Hematopoietic multipotent progenitor cell treated with erythropoietin and hydrocortisone succinate and interleukin-3 and kit ligand, for 15 days (in vitro differentiated cells): ENCODE measurements at places on chromosomes 13 and 19.
A peak's percentile ranks its signal among the peaks of the same experiment; 100 is the strongest.

- DNase-seq: no peak
Measured at GRCh38 chr13:34224877-34225276, 406.9 kb downstream of the RFC3 start.

- no peak for DNase-seq
Measured at GRCh38 chr13:37657956-37658355, 59.4 kb upstream of the POSTN start.

GRCh38 chr13:49292742-49293486 is 45.2 kb downstream of the CDADC1 start:
- peak; percentile 18 for DNase-seq

- DNase-seq: peak; percentile 67
Measured at GRCh38 chr19:4660181-4660791, 9.9 kb downstream of the MYDGF start.

DNA sequence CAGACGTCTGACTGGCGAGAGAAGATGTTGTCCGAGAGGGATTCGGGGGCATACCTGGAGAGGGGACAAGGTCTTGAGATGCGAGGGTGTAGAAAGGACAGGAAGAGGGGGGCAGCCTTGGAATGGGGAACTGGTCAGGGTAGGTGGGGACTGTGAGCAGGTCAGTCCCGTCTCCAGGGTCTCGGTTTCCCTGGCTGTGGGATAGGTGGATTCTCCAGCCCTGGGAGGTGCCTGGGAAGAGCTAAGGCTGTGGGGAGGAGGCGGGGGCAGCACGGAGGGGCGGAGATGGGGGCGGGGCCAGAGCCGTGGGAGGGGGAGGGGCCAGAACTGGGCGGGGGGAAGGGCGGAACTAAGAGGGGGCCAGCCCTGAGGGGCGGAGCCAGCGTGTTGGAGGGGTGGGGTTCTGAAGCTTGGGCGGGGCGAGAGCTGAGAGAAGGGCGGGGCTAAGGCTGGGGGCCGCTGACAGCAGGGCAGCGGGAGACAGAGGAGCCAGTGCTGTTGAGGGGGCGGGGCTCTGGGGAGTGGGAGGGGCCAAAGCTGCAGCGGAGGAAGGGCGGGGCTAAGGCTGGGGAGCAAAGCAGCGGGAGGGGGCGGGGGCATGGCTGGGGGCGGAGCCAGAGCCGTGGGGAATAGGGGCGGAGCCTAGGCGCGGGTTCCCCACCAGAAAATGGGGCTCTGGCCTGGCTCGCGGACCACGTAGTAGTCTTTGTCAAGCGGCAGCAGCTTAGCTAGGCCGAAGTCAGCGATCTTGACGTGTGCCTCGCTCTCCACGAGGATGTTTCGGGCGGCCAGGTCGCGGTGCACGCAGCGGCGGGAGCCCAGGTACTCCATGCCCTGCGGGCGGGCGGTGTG is 9.5 kb upstream of the INSL3 start:
- DNase-seq: peak; percentile 13

DNA sequence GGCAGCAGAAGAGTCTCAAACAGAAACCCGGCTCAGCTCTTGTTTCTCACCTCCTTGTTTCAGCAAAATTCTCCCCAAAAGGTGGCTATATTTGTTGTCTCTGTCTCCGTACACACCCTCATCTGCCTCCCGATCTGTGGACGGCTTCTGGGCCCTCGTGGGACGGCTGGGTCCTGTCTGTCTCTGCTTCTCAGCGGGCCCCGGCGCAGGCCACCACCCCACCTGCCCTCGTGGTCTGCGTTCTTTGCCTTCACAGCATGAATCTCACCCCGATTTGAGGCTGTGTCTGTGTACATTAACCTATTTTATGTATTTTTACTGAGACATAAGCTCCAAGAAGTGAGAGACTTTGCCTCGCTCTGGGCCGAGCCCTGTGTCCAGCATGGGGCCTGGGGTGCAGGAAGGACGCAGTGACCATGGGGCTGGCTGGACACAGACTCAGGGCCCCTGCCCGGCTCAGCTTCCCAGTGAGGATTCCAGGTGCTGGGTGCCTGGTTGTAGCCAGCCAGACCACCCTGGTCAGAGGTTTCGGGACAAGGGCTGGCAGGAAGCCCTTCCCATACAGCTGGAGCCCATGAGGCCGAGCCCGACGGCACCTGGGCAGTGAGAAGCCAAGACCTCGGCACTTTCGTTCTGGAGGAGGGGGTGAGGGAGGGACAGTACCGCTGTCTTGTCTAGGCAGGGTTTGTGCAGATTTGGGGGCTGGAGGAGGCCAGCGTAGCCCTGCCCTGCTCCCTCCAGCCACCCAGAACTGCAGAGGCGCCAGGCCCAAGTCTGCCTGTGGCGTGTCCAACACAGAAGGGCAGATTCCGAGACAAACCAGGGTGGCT is 78.5 kb upstream of the MCF2L start:
- DNase-seq: no peak

DNA sequence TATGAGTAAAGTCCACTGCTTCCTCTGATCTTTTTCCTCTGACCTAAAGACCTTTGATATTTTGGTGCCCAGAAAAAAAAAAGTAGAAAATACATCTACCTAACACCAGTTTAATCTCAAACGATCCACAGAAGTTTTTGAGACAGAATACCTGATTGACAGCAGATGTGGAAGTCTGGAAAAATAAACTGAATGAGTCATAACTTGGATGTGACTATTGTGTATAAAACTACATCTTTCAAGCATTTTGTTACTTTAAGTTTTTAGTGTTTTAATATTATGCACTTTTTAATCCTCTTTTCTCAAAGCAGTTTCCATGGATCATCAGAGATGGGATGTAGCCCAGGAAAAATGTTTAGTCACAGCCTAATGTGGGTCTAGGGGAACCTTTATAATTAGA is 216.1 kb downstream of the SLITRK1 start:
- no peak for DNase-seq

GRCh38 chr13:111344471-111345191 is 24.2 kb downstream of the TEX29 start:
- DNase-seq: no peak

DNA sequence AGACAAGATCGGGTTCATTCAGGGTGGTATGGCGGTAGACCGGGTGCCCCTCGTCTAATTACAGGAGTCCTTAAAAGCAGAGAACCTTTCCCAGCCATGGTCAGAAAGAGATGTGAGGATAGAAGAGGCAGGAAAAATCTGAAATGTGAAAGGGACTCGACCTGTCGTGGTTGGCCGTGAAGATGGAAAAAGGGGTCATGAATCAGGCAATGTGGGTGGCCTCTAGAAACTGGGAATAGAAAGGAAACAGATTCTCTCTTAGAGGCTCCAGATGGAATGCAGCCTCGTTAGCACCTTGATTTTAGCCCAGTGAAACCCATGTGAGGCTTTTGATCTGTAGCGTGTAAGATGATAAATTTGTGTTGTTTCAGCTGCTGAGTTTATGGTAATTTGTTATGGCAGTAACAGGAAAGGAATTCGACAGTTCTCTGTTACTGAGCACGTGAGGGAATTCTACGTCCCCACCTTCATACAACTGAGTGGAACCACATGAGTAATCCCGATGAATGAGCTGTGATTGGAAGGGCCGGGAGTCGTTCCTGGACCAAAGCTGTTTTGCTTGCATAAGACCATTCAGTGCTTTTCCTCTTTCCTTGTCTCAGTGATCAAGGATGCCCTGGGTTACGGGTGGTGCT is 11.0 kb upstream of the CA11 start:
- no peak for DNase-seq

GRCh38 chr19:4369888-4370260 is 26.5 kb downstream of the MPND start:
- peak; percentile 84 for DNase-seq

- no peak for DNase-seq
Measured at GRCh38 chr19:55923556-55923955, 8.6 kb downstream of the NLRP13 start.

GRCh38 chr19:55113570-55114039 is 3.8 kb downstream of the PPP1R12C start:
- no peak for DNase-seq

DNA sequence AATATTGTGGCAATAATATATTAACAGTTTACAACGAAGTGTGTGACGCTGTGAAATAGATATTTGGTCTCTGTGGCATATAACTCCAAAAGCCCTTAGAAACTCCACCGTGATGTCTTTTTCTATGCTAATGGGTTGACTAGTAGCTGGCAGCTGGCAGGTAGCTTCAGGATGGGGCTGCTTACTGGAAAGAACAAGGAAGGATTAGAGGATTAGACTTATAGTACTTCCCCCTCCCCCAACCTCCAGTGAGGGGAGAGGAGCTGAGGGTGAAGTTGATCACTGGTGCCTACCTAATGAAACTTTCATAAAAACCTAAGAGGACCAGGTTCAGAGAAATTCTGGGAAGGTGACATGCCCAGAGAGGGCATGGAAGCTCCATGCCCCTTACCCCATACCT is 9.8 kb downstream of the ZNF229 start:
- no peak for DNase-seq

DNA sequence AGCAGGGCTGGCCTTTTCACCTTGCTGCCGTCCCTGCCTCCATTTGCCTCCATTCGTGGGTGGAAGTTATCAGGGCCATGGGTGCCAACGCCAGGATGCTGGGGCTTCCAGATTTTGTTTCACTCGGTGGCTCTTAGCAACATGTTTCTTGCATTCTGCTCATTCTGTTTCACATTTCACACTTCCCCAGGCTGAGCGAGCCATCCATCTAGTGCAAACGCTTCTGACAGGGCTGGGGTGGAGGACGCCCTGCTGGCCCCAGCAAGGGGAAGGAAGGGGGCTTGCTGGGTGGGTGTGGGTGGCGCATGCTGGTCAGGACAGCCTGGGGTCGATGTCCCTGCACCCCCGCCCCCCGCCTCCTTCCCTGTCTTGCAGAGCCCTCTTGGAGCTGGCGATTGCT is 165.2 kb downstream of the URI1 start:
- DNase-seq: no peak

DNA sequence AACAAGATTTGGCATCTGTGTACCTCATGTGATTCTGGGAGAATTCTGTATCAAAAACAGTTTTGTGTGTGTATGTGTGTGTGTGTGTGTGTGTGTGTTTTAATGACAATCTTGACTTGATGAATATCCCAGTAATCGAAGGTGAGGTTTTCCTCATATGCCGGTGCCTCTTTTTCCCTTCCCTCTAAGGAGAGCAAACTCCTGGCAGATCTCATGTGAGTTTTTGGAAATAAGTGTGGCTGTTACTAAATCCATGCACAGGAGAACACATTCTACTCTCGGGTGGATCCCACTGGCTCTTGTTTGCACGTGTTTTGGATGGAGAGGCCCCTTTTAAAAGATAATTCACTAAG is 29.0 kb upstream of the CEBPG start:
- no peak for DNase-seq

GRCh38 chr13:94829837-94830365 is 117.6 kb upstream of the SOX21 start:
- DNase-seq: no peak

DNA sequence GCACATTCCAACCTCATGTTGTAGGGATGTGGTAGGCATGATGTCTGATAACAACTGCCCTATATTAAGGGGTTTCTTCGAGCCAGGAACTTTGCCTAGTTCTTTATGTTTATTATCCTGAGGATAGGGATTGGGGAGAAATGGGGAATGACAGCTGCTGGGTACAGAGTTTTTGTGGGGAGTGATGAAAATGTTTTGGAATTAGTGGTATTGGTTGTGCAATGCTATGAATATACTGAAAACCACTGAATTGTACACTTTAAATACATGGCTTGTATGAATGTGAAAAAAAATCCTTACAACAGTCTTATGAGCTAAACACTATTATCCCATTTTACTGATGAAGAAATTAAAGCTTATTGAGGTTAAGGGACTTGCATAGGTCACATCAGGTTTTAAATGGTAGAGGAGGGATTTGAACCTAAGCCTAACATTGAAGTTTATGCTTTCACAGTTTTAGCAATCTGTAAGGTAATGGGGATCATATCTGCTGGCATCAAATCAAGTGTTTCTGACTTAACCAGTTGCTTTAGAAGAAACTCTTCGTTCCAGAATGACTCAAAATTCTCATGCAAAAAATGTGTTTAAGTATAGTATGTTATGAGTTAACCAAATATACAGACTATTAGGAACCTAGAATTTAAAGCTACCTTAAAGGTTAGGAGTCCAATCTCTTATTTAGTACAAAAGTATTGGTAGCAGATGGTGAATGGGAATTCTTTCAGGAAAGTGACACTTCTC is 61.4 kb downstream of the ERCC5 start:
- no peak for DNase-seq

- no peak for DNase-seq
Measured at GRCh38 chr13:98892821-98893220, 85.0 kb downstream of the DOCK9 start.

DNA sequence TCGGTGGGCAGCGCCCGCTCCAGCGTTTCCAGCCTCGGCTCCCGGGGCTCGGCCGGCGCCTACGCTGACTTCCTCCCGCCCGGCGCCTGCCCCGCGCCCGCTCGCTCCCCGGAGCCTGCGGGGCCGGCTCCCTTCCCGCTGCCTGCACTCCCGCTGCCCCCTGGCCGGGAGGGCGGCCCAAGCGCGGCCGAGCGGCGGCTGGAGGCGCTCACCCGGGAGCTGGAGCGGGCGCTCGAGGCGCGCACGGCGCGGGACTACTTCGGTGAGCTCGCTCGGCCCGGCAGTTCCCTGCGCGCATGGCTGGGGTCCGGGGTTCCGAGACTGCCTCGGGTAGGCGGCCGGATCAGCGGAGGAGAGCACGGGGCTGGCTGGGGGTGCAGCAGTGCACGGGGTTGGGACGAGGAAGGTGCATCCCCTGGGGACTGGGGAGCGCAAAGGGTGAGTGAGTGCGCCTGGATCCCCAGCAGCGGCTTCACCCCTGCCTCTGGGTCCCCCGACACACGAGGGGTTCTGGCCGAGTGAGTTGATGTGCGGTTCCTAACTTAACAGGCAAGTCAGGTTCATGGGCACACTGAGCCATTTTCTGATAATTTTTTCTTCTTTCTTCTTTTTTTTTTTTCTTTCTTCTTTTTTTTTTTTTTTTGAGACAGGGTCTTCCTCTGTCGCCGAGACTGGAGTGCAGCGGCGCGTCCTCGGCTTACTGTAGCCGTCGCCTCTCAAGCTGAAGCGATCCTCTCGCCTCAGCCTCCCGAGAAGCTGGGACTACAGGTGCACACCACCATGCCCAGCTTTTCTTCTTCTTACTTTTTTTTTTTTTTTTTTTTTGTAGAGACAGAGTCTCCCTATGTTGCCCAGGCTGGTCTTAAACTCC is 1.1 kb downstream of the WTIP start:
- no peak for DNase-seq

- DNase-seq: no peak
Measured at GRCh38 chr13:27170516-27171243, 931 bp downstream of the USP12 start.

DNA sequence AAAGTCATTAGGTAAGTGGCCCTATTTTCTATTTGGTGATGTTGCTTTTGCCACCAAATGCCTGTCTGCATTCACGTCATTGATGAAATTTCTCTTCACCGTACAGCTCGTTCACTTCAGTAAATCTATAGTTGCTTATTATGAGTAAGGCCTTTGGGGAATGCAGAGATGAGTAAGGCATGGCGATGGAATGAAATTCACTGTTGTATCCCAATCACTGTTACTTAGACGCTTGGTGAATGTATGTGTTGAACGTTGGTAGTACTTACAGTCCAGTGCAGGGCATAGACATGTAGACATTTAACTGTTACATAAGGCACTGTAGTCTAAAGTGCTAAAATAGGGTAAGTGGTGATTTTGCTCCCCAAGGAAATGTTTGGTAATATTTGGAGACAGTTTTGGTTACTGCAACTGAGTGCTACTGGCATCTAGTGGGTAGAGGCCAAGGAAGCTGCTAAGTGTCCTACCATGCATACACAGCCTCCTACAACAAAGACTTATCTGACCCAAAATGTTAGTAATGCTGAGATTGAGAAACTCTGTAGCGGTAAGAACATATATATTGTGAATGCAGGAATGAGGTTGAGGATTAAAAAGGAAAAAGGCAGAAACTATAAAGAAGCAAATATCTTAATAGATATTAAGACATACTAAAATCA is 5.8 kb downstream of the AKAP11 start:
- no peak for DNase-seq
